ENCODE measurements at places on chromosomes 2 and 18.

DNA sequence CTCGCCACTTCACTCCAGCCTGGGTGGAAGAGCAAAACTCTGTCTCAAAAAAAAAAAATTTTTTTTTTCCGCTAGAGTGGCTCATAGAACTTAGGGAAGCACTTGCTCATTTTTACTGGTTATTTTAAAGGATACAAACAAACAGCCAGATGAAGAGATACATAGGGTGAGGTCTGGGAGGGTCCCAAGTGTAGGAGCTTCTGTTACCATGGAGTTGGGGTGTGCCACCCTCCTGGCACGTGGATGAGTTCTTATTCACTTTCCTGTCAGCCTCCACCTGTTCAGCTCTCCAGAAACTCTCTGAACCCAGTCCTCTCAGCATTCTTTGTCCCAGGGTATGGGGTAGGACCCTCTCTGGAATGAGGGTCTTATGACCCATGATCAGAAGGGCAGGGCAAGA lies 4.9 kb upstream of the MAT2A start:
- no peak for DNase-seq

DNA sequence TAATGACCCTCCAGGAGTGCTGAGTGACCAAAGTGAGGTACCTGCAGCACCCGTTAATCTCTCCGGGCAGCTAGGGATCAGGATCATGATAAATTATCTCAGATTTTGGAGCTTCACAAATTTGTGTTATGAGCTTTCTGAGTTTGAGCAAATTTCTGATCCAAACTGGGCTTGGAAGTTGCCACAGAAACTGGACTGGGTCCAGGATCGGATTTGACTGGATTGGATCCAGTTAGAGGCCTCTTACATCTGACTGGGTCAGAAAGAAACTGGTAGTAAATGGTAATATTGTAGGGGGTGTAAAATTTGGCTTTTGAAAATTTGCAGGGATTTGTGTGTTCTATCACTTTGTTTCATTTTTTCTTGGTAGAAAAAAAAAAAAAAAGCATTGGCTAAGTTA lies 19.7 kb upstream of the CAPN13 start:
- DNase-seq, result no peak

- DNase-seq, result no peak
Measured at GRCh38 chr2:105502625-105503334, 103.9 kb upstream of the FHL2 start.

GRCh38 chr2:64582774-64583340 lies 58.7 kb downstream of the AFTPH start:
- DNase-seq, result no peak

DNA sequence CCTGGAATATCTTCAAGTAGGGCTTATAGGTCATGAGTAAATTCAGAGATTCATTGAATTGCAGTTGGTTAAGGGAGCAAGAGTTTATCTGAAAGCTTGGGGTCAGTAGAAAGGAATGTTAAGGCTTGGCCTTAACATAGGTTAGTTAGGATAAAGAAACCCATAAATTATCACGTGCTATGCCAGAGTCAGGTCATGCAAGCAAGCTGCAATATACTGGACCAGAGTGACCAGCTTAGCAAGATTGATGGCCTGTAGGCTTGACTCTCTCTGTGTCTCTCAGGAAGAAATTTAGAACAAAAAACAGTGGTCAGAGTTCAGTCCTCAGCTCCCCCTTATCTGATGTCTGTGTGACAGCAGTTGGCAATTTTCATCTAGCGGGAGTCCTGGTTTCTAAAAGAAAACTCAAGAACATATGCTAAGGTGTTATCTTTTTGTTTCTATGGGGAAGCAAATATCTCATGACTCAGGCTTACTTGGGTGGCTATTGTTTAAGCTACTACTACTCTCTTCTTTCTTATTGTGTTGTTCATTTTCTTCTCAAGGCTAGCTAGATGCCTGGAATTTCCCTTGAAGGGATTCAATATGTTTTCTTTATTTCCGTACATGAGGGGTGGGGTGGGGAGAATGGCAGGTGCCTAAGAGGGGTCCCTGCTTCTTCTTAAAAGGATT lies 28.7 kb upstream of the MARCO start:
- no peak for DNase-seq

- no peak for DNase-seq
Measured at GRCh38 chr18:7760967-7761948, 194.1 kb downstream of the PTPRM start.

GRCh38 chr18:51897884-51898283 lies 442.1 kb upstream of the DCC start:
- DNase-seq, result no peak

GRCh38 chr18:11865071-11865470 lies 13.9 kb downstream of the CHMP1B start:
- no peak for DNase-seq

DNA sequence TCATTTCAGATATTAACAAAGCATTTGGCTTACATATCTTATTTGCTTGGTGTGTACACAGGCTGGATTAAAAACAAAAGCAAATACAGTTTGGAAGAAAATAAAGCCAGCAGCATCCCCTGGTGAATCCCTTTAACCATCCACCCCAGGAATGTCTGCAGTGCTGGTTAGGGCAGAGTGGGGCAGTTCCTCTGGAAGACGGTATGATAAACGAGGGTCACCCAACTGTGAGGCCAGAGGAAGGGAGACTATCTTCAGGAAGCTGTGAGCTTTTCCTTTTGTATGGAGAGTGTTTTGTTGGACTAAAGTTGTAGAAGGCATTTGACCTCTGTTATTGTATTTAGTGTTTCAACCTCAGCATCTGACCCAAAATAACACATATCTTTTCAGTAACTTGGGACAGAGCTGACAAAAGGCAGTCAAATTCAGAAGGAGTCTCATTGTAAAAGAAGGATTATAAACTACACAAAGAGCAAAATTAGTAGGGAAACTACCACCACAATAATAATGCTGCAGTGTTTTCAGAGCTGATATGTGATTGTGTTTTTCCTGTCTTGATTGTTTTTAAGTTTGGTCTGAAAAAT lies 159.1 kb downstream of the FMNL2 start:
- DNase-seq, result no peak

GRCh38 chr18:41025666-41026065 lies 929.4 kb upstream of the PIK3C3 start:
- no peak for DNase-seq

GRCh38 chr2:241563031-241563507 lies 4.5 kb downstream of the BOK start:
- DNase-seq, result no peak

DNA sequence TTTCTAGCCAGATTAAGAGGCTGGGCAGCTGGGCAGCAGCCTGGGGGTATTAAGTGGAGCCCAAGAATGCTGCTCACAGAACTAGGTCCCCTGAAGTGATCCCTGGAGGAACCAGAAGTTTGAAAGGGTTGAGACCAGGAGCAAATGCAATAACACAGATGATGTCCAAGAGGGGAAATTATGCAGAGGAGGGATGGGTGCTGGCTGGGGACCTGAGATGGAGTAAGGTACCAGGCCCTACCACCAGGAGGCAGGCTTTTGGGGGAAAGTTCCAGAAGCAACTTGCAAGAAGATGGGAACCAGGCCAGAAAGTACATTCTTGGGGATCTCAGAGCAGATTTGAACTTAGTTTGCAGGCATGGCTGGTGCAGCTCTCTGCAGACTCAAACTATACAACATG lies 175.1 kb downstream of the NCK2 start:
- peak; percentile 21 for DNase-seq

DNA sequence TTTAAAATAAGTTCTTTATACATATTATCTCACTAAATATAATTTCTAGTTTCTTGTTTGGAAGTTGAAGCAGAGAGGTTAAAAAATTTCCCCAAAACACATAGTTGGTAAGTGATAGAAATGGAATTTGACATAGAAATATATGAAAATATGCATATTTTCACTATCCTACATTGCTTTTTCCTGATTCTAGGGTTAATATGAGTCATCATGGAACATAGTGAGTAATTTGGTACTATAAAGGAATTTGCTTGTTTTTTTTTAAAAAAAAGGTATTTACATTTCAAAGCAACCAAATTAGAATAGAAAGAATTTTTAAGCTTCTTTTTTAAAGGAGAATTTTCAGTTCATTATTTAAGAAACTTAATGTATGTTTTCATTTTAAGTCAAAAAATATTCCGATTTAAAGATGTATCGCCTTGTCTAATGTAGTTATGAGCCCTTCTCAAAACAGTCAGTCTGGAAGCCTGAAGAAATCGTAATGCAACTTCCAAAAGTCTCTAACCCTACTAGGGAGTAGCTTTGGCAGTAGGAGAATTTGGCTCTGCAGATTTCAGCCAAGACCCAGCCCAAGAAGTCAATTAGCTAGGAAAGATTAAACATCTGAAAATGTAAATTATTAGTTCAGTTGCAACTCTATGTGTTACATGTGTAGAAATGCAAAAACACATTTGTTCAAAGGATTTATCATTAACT lies 147.3 kb downstream of the RDH14 start:
- DNase-seq, result no peak

DNA sequence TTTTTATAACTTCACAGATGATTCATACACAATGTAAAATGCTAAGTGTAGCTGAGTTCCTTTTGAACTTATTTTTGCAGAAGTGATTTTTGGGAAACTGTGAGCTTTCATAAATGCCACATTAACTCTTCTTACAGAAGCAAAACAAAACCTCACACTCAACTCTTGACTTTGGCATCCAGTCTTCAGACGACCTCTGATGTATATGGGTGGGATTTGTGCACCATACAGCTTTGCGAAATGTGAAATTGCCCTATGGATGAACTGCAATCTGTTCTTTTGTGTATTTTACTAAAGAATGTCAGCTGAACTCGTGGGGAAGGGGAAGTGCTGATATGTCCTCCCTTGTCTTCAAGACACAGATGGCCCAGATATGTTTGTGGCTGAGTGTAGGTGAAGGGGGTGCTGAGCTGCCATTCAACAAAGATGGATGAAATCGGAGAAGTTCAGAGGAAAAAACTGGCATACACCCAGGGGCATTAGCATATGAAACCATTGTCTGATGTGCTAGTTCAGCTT lies 218.3 kb downstream of the PTGR3 start:
- DNase-seq, result no peak

DNA sequence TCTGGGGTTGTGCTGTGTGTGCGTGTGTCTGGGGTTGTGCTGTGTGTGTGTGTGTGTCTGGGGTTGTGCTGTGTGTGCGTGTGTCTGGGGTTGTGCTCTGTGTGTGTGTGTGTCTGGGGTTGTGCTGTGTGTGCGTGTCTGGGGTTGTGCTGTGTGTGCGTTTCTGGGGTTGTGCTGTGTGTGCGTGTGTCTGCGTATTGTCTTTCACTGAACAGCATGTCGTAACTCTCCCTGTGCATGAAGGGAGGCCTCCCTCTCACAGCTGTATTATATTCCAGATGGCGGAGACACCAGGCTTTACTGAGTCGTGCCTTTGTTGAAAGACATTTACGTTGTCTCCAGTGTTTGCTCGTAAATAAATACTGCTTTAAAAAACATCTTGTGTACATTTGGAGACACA lies 5.9 kb downstream of the ACKR3 start:
- DNase-seq, result no peak

DNA sequence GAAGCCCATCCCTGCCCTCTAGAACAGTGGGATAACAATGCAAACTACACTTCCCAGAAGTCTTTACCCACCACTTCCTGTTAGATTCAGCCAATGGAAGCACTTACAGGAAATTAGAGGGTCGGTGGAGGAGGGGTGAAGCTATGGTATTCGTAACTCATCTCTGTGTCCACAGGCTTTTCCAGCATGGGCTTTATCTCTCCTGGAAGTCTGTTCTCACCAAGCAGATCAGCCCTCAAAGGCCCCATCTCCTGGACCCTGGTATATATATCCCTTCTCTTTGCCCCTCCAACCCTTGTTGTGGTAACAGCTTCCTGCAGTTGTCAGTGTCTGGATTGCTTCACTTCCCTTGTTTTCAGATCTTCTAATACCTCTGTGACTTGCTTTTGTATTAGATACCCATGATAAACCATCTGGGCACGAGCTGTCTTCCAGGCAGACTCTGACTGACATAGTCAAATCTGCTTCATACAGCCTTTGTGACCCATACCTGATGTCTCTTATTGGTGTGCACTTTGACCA lies 475.0 kb upstream of the POU3F3 start:
- no peak for DNase-seq

DNA sequence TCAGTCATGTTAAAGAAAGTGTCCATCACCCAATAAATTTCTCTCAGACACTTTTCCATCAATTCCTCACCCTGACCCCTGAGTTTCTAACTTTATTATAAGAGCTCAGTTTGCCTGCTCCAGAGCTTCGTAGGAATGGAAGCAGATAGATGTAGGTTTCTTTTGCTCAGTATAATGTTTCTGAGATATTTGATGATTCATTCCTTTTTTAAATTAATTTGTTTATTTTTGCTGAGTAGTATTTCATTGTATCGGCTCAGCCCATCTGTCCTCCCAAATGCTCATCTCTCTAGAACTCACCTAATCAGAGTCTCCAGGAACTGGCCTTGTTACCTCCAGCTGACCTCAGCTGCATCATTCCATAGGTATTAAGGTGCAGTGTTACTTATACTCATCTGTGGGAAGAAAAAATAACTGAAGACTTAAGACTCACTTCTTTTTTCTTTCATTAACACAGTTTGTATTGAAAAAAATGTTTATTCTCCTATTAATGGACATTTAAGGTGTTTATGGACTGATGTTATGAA lies 11.9 kb upstream of the BCL2L11 start:
- no peak for DNase-seq

DNA sequence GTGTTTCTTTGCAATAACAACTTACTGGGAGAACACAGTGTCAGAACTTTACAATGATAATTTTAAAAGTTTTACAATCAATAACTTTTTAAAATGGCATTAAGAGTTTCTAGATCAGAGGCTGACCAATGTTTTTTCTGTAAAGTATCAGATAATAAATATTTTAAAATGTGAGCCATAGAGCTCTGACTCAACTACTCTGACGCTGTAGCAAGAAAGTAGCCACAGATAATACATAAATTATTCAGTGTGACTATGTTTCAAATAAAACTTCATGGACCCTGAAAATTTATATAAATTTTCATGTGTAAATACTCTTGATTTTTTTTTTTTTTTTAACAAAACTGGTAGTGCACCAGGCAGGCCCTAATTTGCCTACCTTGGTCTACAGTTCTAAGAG lies 77.4 kb downstream of the CUL3 start:
- no peak for DNase-seq

DNA sequence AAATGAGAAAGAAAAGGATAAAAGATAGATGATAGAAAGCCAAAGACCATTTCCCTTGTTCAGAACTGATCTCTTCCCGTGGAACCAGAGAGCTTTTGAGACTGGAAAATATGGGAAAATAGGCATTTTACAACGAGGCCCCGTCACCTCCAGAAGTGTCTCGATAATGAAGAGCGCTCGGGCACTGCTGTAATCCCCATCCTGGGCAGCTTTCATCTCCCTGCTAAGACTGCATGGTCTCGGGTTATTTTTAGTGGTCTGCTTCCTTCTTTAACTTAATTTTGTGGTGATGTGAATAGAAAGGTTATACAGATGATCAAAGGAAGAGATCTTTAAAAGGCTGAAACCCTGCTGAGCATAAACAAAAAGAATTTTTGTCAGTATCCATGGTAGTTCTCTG lies 176.6 kb downstream of the METTL4 start:
- DNase-seq, result no peak

GRCh38 chr2:191869781-191870180 lies 22.9 kb upstream of the CAVIN2 start:
- no peak for DNase-seq

- DNase-seq, result no peak
Measured at GRCh38 chr2:119419803-119420508, 11.7 kb upstream of the TMEM37 start.

GRCh38 chr18:30945761-30946160 lies 96.8 kb downstream of the DSC3 start:
- no peak for DNase-seq

- DNase-seq, result peak; percentile 60
Measured at GRCh38 chr2:75646583-75647425, at the start of gene MRPL19. TSS of gene MRPL19 (plus strand) at chr2:75646783. CDS start at chr2:75646808, 25 bp downstream.

Measured in AG04449 (cell line).